Stimulated activated CD8-positive, alpha-beta memory T cell treated with anti-CD3 and anti-CD28 coated beads, Interleukin-4, amount 100 ng/mL, for 1 hour (primary cell): ENCODE measurements at places on chromosomes 7 and 10.

DNA sequence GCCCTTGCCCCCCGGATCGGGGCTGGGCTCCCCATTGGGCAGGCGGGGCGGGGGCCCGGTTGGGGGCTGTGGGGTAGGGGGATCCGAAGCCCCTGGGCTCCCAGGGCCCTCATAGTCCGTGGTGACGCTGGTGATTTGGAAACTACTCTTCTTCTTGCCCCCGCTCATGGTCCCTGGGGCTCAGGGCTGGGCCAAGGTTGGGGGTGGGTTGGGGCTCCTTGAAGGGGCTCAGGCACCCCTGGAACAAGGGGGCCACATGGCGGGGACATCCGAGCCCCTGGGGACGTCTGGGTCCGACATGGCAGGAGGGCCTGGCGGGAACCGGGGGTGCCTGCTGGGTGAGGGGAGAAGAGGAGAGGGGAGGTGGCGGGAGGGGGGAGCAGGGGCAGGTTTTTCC is 1.1 kb downstream of the TSC22D4 start:
- no peak for DNase-seq

GRCh38 chr7:68306692-68307107 is 1291.6 kb upstream of the AUTS2 start:
- no peak for DNase-seq

GRCh38 chr10:22649390-22649841 is 65.0 kb downstream of the PIP4K2A start:
- DNase-seq: no peak

GRCh38 chr10:105952153-105952552 is 1212.4 kb downstream of the SORCS1 start:
- no peak for DNase-seq
